ENCODE measurements at places on chromosomes 7 and 10.

DNA sequence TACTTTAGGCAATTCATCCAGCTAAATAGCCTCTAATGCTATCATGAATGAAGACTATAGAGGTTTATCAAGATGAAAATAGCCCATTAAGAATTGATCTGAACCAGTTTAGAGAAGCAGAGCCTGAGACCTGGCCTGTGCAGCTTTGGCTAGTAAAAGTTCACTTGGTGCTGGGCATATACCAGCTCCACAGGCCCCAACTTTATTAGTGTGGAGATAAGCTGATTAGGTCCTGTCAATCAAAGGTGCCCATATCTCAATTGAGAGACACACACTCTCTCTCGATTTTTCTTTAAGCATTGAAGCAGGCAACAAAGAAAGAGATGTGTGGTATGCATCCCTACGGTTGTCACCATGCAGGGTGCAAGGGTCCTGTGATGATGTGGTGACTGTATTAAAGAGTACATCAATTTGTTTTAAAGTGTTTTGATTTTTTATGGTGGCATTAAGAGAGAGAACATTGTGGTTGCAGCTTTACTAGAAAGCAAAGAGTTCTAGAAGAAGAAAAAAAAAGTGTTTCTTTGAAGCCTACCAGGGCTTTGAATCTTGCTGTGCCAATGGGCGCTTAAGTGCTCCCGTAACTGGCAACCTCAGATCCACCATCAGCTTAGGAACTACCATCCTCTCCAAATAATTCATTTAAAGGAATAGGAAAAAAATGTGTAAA is 111.6 kb downstream of the VTI1A start:
- no peak for DNase-seq

GRCh38 chr7:37495574-37496184 is 47.0 kb upstream of the ELMO1 start:
- no peak for DNase-seq

GRCh38 chr7:120740348-120740747 is 117.6 kb downstream of the TSPAN12 start:
- peak; percentile 27 for DNase-seq

GRCh38 chr10:99234041-99234790 is 1.4 kb downstream of the HPSE2 start:
- DNase-seq: peak; percentile 15

DNA sequence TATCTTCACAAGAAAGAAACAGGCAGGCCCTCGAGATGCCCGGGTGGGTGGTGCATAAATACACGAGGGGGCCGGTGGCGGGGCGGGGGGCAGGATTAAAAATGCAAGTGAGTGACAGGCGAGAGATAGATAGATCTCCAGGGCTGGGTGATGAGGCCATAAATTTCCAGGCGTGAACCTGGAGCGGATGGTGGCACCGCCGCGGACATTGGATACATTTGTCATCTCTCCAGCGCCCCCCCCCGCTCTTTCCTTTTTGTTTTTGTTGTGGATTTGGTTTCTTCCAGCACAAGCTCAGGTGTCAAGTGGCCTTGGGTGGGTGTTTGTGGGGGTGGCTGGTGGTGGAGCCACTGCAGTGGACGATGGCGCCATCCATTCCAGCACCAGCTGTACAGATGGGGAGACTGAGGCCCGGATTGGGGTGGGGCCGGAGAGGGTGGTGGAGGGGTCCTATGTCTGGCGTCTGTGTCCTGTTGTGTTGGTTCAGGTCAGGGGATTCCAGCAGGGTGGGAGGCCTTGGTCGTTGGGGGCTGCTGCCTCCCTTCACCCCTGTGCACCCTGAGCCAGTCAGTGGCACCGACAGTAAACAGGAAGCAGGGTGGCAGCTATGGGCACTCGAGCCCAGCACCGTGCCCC is 2.9 kb downstream of the ELFN1 start:
- no peak for DNase-seq

DNA sequence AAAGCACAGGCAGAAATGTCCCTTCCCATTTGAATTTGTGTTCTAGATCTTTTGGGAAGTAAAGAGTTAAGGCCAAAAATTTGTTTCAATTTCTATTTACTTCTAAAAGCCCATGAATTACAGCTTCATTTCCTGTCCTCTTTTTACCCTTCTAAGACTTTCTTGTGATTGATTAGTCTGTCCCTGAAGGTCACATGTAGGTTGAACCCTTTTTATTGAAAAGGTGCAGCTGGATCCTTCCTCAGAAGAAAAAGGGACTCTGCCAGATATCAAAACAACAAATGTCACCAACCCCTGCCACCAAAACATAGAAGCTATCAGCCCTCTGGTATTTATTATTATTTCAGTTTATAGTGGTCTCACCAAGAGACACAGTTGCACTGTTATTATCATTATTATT is 424.9 kb upstream of the DPP6 start:
- DNase-seq: no peak

- no peak for DNase-seq
These were observed 124.4 kb upstream of the C7orf33 start for GRCh38 chr7:148466120-148466519.

GRCh38 chr7:66357087-66357486 is 152.0 kb downstream of the TPST1 start:
- no peak for DNase-seq

DNA sequence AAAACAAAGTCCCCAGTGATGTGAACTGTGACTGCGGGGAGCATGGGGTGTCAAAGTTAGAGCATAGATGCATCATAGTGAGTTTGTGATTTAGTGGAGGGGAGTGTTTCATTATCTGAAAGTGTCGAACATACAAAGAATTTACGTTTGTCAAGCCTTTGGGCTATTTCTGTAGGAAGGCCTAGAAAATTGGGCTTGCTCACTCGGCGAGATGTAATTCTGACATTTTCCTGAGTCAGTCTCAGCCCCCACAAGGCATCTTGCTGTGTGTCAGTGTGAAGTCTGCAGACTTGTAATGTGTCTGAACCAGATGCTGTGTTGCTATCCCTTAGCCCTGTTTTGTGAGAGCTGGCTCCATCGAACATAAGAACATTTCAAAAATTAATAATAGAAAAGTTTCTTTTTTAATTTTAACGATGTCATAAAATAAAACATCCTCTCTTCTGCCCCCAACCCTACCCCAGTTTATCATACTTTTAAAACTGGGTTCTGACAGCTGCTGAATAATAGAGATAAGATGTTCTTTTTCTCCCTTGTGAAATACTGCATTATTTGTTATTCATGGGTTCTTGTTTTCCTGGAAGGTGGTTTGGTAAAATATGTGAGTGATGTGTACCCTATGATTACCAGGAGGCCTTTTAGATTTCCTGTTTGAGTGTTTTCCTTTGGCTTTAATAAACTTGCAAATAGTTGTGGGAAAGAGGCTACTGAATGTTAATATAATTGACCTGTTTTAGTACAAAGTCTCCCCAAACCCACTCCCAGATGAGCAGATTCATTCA is 207.4 kb downstream of the GPR158 start:
- DNase-seq: no peak
